Uterus (tissue), 4 donors: ENCODE measurements at places on chromosomes 11 and 22. TPM values are rescaled to one million over a fixed set of nuclear protein-coding genes. Genes with fewer than 3 reads are reported as not detected.

DNA sequence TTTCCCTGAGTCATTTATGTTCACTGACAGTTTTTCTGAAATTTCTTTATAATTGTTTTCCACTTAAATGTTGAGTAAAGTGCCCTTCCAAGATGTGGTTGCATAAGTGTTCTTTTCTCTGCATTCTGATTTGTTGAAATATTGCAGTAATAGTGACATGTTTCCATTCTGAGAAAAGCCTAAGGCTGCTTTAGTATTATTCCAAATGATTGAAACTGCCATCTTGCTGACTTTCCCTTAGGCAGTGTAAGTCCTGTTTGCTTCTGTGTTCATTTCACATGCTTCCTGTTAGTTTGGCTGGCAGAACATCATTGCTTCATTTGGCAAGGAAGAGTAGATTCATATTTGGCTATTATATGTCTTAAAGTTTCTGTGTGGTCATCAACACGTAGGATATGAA lies 146.5 kb downstream of the ELP4 start:
- DNase-seq: no peak
- H3K4me1 ChIP-seq: no peaks in the 10 kb centered on the region
- no peak overlapping the region for H3K4me3 ChIP-seq
- no peak overlapping the region for H3K27ac ChIP-seq
- no peaks in the 10 kb centered on the region for H3K36me3 ChIP-seq

GRCh38 chr11:83061883-83062282 lies 9.8 kb downstream of the RAB30 start:
- no peak overlapping the region for H3K4me3 ChIP-seq
- H3K36me3 ChIP-seq: no peaks in the 10 kb centered on the region
- no peaks in the 10 kb centered on the region for H3K27me3 ChIP-seq
- no peak for DNase-seq

DNA sequence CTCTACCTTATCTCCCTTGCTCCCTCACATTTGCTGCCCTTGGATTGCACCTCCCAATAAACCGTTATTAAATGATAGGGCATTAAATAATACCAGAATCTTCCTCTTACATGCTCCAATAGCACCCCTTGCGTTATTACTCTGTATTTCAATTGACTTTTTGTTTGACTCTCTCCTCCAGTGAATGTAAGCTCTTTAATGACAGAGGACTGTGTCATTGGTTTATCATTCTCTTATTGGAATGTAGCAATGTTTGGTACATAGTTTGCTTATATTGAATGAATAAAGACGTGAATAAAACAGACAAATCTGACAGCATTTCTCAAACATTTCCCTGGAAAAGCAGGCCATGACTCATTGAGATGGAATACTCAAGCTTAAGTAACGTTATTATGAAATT lies 8.7 kb upstream of the MPEG1 start:
- H3K4me1 ChIP-seq: no peaks in the 10 kb centered on the region
- H3K36me3 ChIP-seq: no peaks in the 10 kb centered on the region
- no peak for DNase-seq
- H3K27me3 ChIP-seq: no peaks in the 10 kb centered on the region
- no peak overlapping the region for H3K4me3 ChIP-seq

DNA sequence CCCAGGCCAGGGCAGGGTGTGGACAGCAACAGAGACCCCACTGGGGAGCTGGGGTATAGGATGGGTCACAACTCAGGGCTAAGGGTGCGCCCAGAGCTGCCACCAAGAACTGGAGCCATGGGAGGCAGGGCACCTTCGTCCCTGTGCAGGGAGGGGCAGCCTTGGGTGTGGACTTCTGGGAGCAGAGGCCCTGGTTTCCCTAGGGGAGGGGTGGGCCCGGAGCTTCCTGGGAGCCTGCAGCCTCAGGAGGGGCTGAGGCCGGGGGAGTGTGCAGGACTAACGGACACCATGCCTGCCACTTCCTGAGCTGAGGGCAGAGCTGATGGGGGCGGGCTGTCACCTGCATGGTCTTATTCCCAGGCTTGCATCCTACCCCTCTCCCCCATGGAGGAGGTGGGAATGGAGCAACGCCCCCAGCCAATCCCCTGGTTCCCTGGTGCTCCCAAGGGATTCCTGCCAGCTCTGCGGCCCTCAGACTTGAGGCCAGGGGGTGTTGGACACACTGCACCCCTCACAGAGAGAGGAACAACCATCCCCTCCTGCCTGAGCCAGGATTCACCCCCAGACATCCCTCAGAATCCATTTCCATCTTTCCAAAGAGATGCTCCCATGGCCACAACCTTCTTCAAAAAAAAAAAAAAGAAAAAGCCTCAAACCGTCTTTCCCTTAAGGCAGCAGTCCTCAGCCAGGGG lies 225.7 kb downstream of the CTTN start:
- no peaks in the 10 kb centered on the region for H3K36me3 ChIP-seq
- no peak overlapping the region for H3K27ac ChIP-seq
- H3K27me3 ChIP-seq: no peaks in the 10 kb centered on the region
- no peak overlapping the region for H3K4me3 ChIP-seq
- no peak for DNase-seq

- H3K27me3 ChIP-seq: no peaks in the 10 kb centered on the region
- H3K36me3 ChIP-seq: no peaks in the 10 kb centered on the region
- no peak overlapping the region for H3K27ac ChIP-seq
- no peaks in the 10 kb centered on the region for H3K4me1 ChIP-seq
- no peak for DNase-seq
- no peak overlapping the region for H3K4me3 ChIP-seq
Measured at GRCh38 chr11:104064034-104064630, 27.7 kb downstream of the DDI1 start.

DNA sequence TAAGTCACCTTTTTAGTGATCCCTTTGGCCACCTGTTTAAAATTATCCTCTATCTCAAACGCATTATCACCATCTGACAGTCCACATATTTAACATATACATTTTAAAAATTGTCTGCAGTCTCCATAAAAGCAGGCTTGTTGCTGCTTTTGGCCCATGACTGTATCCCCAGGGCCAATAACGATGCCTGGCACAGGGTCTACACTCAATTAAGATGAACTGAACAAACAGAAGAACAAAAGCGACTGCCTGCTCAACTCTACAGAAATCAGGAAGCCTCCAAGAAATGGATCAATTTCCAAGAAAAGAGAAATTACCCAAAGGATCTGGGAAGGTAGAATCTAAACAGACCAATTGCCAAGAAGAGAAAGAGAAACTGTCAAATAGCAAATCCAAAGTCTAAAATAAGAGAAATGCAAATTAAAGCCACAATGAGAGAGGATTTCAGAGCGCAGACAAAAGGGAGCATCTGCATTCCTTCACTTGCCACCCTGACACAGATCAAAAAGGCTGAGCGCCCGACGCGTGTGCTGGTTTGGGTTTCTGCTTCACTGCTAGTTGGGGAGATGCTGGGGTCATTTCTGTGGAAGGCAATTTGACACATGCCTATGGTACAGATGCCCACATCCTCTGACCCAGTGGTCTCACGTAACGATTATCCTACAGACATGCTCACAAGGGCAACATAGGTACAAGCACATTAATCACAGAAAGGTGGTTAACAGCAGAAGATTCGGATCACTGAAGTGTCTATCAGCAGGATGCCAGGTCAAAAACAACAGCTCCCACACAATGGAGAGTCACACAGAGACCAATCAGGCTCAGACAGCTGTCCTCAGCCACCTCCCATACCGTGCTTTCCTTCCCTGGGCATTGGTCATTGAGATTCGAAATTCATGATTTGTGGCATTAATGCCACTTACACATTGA lies 55.9 kb downstream of the SHISAL1 start:
- no peaks in the 10 kb centered on the region for H3K4me1 ChIP-seq
- DNase-seq: no peak
- H3K27me3 ChIP-seq: no peaks in the 10 kb centered on the region
- H3K36me3 ChIP-seq: no peaks in the 10 kb centered on the region
- no peak overlapping the region for H3K27ac ChIP-seq
- no peak overlapping the region for H3K4me3 ChIP-seq

AIP gene
- 52.9 TPM for total RNA-seq

SHISA8 gene
- total RNA-seq: not detected

KCNJ1 gene
- total RNA-seq: not detected

ANKK1 gene
- total RNA-seq: 1.0 TPM

SGSM1 gene
- 2.3 TPM for total RNA-seq

MS4A1 gene
- total RNA-seq: 1.9 TPM

KRTAP5-9 gene
- total RNA-seq: not detected

TENM4 gene
- total RNA-seq: 1.5 TPM
